ENCODE measurements at places on chromosomes 7 and 10.

- DNase-seq: no peak
Measured at GRCh38 chr10:80702143-80702542, 164.4 kb downstream of the SH2D4B start.

- DNase-seq: no peak
Measured at GRCh38 chr7:138170959-138171703, 94.9 kb downstream of the AKR1D1 start.

GRCh38 chr10:103067484-103067883 lies 125.6 kb downstream of the NT5C2 start:
- no peak for DNase-seq

- DNase-seq: no peak
Measured at GRCh38 chr10:95170790-95171189, 23.2 kb upstream of the ACSM6 start.

GRCh38 chr10:114408112-114408967 lies 4.0 kb upstream of the AFAP1L2 start:
- no peak for DNase-seq

DNA sequence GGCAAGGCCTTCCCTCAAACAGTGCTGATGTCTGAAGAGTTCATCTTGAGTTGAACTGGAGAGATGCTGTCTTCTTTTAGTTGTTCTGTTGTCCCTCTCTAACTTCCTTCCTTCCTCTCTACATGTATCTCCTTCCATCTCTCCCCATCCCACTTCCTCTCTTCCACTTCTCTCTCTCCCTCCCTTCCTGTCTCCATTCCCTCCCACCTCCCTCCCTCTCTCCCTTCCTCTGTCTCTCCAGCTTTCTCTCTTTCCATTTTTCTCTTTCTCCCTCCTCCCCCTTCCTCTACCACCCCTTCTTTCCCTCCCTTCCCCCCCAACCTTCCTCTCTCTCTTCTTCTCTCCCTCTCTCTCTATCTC lies 40.7 kb upstream of the TNS3 start:
- no peak for DNase-seq

- no peak for DNase-seq
Measured at GRCh38 chr10:43815181-43815885, 166.7 kb upstream of the ZNF32 start.

GRCh38 chr7:98165827-98166667 lies 45.2 kb upstream of the BHLHA15 start:
- peak; percentile 20 for DNase-seq

GRCh38 chr7:94087664-94088352 lies 83.7 kb upstream of the BET1 start:
- DNase-seq: no peak

DNA sequence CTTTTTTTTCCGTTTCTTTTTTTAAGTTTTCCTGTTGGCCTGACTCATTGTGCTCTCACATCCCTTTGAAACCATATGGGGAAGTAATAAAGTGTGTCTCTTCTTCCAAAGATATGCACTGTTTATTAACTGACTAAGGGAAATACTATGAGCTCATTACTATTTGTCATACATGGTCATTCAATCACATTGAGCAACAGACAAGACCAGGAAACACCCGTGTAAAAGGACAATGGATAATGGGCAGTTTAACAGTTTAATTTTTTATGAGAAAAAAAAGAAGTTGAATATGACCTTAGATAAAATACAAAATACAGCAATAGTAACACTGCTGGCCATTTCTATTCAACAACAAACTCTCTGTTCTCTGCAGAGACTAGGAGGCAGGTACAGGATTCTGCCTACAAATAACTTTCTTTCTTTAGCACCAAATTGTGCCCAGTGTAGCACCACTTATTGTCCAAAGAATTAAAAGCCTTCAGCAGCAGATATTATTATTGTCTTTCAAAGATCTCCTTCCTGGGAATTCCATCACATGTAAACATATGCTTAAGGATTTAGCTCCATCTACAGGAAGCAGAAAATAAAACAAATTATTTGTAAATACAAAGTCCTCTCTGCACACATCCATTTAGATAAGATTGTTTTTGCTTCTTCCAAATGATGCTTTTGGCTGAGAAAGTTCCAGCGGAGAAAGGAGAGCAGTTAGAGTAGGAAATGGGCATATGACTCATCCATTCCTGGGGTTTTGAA lies 55.0 kb upstream of the AKR1E2 start:
- DNase-seq: no peak

DNA sequence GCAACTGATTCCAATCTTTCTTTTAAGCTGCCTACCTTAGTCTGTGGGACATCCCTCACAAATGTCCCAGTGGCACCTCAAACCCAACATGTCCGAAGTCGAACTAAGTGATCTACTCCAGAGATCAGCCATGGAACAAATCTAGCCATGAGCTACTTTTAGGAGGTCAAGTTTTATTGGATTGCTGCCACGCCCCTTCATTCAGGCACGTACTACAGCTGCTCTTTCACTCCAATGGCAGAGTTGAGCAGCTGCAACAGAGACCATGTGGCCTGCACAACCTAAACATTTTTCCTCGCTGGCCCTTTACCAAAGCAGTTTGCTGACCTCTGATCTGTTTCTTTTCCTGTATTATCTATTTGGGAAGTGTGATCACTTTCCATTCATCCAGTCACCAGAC lies 192.4 kb upstream of the CDCA7L start:
- DNase-seq: no peak

GRCh38 chr7:69605546-69605945 lies 7.3 kb downstream of the AUTS2 start:
- no peak for DNase-seq

GRCh38 chr10:91925022-91925320 lies 1.4 kb downstream of the BTAF1 start:
- no peak for DNase-seq

DNA sequence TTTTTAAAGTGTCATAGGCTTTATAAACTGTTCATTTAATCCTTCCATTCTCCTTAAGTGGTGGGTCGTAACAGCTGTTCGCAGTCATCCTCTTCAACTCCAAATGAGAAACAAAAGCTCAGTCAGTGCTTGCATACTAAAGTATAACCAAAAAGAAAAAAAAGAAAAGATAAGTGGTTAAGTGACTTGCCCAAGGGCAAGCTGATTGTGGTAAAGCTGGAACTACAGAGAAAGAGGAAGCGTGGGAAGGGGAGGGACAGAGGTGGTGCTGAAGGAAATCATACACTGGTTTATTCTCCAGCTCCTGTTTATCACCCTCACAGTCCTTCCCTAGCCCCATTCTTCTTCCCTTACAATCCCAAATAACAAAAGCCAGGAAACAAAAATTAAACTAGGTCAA lies 29.6 kb downstream of the IDE start:
- no peak for DNase-seq

- DNase-seq: no peak
Measured at GRCh38 chr10:74669210-74669609, 157.2 kb upstream of the KAT6B start.

- DNase-seq: no peak
Measured at GRCh38 chr7:6438427-6438826, 9.3 kb downstream of the DAGLB start.

- no peak for DNase-seq
Measured at GRCh38 chr7:102288285-102288930, 1.7 kb downstream of the SH2B2 start.

GRCh38 chr7:127731431-127732080 lies 79.6 kb downstream of the SND1 start:
- no peak for DNase-seq

- no peak for DNase-seq
Measured at GRCh38 chr10:91632671-91633550, at the start of gene PPP1R3C. Gene PPP1R3C (minus strand): TSS chr10:91633071. CDS start chr10:91632969, 102 bp downstream.

- no peak for DNase-seq
Measured at GRCh38 chr10:124566222-124566888, 104.7 kb downstream of the LHPP start.

DNA sequence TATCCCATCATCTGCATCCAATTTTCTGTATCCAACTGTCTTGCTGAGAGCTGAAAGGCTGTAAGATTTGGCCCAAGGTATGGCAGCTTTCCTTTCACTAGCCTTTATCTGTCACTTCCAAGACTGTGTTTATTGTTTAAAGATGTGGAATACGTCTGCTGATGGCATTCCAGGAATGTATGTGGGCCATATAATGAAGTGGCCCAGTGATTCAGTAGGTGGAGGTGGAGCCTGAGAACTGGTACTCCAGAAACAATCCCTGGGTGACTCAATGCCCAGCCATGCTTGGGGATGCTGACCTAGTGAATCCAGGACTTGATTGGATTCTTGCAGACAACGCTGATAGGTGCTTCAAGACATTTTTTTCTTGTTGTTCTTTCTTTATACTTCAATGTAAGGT lies 13.5 kb downstream of the NEUROD6 start:
- DNase-seq: no peak

GRCh38 chr10:77798940-77799339 lies 127.6 kb downstream of the DLG5 start:
- DNase-seq: no peak

DNA sequence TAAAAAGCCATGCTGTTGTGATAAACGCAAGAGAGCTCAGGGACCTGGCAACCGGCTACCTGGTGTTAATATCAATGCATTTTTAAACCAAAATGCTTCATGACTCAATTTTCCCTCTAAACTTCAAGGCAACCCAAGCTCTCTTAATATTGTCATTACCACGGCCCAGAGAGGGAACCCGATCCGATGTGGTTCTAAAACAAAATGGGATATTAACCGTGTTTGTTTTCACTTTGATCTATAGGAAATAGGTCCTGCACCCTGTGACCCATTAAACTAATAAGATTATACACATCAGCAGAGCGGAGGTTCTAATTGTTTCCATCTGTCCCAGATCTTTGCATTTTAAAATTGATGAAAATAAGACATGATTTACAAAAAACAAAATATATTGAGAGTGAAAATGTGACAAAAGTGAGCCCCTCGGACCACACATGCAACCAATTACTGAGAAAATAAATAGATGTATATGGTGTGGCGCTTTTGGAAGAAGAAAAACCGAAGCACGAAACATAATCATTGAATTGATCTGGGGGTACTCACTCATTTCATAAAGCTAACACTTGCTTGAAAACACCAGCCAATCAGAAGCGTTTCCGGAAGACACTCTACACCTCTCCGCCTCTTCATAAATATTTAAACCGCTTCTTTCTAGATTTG lies 290.3 kb upstream of the NFE2L3 start:
- DNase-seq: no peak

DNA sequence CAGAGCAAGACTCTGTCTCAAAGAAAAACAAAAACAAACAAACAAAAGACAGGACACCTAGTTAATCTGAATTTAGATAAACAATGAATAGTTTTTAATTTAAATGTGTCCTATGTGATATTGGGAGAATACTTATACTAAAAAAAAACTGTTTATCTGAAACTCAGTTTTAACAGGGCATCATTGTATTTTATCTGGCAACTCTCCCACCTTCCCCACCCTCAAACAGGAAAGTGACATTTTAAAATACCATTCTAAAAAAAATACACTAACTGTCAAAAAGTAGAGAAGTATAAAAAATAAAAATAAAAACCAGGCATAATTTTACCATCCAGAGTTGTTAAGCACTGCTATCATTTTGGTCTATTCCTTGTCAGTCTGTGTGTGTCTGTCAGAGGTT lies 119.0 kb downstream of the RTKN2 start:
- no peak for DNase-seq

- no peak for DNase-seq
Measured at GRCh38 chr10:13567030-13567429, 19.7 kb upstream of the PRPF18 start.

DNA sequence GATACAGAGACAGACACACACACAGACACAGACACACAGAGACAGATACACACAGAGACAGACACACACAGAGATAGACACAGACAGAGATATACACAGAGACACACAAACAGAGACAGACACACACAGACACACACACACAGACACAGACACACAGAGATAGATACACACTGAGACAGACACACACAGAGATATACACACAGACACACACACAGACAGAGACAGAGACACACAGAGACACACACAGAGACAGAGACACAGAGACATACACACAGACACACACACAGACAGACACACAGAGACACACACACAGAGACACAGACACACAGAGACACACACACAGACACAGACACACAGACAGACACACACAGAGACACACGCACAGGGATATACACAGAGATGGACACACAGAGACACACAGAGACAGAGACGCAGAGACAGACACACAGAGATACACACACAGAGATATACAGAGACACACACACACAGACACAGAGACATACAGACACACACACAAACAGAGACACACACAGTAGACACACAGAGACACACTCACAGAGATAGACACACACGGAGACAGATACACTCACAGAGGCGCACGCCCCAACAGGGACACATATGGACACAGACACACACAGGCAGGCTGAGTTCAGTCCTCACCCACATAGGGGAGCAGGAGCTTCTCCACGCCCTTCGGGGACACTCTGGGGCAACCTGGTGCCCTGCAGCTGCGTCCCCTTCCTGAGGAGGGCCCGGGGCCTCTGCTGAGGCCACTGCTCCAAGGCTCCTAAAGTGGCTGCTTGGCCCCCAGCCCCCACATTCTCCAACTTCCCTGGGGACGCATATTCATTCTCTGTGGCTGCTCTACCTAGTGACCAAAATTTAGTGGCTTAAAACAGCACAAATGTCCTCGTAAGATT lies 10.3 kb upstream of the PPP2R2D start:
- DNase-seq: no peak

- DNase-seq: no peak
Measured at GRCh38 chr7:157554393-157555238, 217.8 kb downstream of the DNAJB6 start.

DNA sequence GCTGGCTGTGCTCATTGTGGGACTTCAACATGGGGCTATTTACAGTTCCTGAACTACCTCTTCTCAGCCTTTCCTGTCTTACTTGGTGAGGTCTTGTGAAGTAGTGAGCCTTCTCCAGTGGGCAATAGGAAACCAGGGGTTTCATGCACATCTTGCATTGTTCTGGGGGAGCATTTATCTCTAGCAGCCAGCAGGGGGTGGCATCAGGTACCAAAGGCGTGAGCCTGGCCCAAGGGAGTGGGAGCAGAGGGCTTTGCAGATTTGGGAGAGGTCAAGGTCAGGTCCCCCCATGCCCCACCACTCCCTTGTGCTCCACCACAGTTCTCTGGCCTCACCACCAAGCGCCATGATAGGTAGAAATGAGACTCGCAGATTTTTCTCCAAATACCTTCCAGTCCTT lies 85.4 kb upstream of the NPTX2 start:
- no peak for DNase-seq

GRCh38 chr7:150945853-150946420 lies 32.2 kb downstream of the KCNH2 start:
- DNase-seq: no peak

DNA sequence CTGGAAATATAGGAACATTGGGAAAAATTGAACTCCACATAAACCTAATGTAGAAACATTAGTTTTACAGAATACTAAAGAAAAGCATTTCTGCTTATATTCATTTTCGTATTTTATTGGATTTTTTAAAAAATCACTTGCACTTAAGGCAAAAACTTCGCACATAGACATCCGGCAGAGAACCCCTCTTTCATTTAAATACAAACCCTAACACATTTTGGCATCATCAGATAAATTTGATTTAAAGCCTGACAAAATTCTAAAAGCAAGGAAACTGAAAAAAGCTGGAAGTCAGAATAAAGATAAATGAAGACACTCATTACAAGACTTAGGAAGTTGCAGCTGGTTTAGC lies 396 bp upstream of the EXOC4 start:
- no peak for DNase-seq

- DNase-seq: no peak
Measured at GRCh38 chr7:133945497-133945896, 181.6 kb upstream of the LRGUK start.

GRCh38 chr10:44947371-44948152 lies 12.0 kb upstream of the RASSF4 start:
- DNase-seq: no peak
